Daoy (cell line): ENCODE measurements at places on chromosomes 4 and X.

DNA sequence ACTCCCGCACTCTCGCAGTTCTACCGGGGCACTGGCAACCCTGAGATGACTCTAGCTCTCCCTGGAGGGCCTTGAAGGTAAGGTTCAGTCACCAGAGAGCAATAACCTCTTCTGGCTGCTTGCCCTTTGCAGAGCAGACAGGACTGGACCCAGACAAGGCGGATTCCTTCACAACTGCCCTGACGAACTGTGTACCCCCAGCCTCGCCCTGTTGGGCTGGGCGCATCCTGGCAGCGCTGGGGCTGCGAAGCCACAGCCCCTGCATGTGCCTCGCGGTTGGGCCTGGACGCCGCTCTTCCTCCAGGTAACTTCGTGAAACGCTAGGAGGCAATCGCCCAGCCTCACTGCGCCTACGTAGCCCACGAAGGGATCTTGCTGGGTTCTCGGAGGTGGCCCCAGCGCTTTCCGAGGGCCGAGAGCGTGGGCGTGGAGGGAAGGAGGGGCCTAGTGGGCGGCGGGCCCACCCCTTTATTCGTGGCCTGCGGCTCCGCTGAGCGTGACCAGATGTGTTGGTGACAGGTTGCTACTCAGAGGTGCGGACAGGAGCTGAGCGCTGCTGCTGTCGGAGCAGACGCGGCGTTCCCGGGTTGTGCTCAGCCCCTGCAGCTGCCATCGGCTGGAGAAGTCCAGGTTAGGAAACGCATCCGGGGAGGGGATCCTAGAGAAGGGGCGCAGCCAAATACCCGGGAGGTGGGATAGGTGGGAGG, 1.9 kb upstream of the MAMLD1 start:
- peak; percentile 7 for DNase-seq

GRCh38 chrX:129777218-129778030, 2.3 kb upstream of the SASH3 start:
- no peak for DNase-seq

GRCh38 chrX:20670611-20671010, 403.9 kb upstream of the RPS6KA3 start:
- no peak for DNase-seq

DNA sequence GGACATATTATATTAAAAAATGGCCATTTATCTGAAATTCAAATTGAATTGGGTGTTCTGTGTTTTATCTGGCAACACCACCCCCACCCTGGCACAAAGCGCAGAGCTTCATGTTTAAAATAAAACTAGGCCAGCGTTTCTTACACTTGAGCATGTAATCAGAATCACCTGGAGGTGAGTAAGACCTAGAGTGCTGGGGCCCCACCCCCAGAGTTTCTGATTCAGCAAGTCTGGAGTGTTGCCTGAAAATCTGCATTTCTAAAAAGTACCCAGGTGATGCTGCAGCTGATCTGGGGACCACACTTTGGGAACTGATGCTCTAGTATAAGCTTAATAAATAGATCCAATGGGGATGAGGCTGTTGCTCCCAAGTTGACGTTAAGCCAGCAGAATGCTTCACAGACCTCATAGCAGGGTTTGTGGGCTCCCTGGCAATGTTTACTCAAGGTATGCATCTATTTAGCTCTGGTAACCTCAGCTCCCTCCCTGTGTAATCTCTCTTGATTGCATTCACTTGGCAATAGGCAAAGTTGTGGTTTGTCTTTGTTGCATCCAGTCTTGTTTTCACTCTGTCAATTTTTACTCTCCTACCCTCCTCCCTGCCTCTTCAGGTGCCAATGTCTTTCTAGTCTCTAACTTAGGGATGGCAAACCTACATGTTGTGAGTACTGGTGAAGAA, 99.8 kb upstream of the TEX13D start:
- DNase-seq = no peak

- no peak for DNase-seq
Observed at GRCh38 chr4:121200795-121201472, 36.8 kb upstream of the TNIP3 start.

DNA sequence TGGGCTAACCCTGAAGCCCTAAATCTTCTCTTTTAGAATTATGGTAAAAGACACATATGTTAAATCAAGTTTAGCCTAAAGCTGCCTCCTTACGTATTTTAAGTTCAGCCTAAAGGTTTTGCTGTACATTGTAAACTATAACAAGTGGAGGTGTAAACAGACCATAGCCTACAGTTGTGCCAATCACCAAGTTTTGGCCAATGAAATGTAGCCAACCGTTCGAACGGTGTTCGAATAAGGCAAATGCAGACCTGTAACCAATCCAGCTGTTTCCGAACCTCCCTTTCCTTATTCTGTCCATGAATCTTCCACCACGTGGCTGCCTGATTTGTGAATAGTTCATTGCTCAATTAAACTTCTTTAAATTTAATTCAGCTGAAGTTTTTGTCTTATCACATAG, 52.1 kb upstream of the TBC1D9 start:
- no peak for DNase-seq

DNA sequence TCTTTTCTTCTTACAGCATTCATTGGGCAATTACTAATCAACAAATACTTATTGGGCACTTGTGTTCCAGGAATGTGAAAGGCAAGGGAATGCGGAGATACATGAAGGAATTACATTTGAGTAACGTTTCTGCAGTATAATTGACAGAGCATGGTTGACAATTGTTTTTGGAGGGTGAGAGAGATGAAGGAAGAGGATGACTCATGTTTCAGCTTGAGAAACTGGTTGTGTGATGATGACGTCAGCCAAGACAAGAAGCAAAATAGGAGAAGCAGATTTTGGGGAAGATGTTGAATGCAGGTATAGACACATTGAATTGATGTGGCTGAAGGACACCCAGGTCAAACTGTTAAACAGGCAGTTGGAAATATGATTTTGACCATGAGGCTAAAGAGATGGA, 8.0 kb upstream of the CPEB2 start:
- DNase-seq = peak; percentile 8

DNA sequence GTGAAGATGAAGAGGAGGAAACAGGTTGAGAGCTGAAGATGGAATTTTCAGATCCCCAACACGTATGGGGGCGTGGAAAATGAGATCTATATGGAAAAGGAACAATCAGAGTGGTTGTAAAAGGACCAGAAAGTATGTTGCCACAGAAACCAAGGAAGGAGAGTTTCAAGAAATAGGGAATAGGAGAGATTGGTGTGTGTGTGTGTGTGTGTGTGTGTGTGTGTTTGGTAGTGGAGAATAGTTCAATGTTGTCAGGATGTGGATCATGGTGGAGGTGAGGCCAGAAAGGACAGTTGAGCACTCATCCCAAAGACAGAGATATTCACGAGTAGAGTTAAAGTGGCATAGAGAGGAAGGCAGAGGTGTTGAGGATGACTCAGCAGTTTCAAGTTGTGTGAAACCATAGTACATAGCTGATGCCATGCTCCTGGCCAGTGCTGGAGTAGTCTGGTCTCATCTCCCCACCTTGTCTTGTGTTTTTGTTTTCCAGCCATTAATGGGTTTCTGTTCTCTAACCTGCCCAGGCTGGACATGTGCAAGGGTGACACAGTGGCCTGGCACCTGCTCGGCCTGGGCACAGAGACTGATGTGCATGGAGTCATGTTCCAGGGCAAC, 36.1 kb downstream of the HEPH start:
- no peak for DNase-seq

- no peak for DNase-seq
Observed at GRCh38 chr4:86853209-86853608, 4.0 kb upstream of the SLC10A6 start.

- no peak for DNase-seq
Observed at GRCh38 chr4:7713757-7714156, 225.9 kb downstream of the AFAP1 start.

DNA sequence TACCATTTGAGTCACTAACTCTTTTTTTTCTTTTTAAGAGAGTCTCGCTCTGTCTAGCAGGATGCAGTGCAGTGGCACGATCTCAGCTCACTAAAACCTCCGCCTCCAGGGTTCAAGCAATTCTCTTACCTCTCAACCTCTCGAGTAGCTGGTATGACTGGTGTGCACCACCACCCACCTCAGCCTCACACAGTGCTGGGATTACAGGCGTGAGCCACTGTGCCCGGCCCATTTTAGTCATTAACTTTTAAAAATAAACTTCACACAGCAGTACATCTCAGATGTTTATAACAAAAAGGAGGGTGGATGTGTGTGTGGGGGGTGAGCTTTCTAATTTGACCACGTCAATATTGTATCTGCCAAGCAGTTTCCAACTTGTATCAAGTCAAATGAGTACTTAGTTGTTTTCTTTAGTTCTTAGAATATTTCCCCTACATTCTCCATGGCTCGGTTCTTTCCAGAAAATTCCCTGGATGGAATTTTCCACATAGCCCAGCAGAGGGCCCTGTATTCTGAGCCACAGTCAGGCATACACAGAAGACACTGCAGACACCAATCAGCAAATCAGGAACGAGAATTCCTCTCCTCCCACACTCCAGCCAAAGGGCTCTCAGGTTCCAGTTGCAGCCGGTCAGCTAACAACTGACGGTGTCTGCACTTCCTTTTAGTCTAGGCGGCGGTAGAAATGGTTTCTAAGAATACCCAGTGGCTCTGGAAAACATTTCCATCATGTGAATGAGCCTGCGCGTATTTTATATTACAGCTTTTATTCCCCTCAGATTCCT, 20.1 kb upstream of the ARAF start:
- peak; percentile 84 for DNase-seq

DNA sequence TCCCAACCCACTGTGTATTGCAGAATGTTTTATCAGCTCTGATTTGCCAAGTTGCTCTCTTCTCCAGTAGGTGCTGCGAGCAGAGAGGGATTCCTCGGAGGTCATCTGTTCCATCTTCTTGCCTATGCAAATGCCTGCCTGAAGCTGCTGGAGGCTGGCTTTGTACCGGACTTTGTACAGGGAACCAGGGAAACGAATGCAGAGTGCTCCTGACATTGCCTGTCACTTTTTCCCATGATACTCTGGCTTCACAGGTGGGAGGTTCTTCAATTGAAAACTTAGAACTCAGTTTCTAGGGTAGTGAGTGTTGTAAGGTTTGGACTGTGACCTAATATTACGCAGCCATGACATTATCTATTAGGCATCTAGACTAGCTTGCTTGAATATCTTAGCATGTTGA, 24.9 kb downstream of the AR start:
- DNase-seq = no peak

DNA sequence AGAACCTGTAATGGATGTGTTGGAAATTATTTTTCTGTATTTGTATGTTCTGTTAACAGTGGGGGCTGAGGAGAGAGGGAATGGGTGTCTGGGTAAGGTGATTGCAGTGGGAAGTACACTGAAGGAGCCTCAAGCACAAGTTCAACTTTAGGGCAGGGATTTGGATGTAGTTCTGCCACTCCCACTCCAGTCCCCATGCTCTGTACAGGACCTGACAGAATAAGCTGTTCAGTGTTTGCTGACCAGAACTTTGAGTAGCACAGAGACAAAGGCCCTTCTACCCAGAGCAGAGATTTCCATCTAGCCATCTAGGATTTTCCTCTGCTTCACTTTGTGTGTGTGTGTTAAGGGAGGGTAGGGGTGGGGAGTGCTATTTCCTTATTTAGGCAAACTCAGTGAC, 49.2 kb downstream of the VSIG4 start:
- no peak for DNase-seq

GRCh38 chrX:76184276-76184675, 11.4 kb downstream of the PBDC1 start:
- no peak for DNase-seq

DNA sequence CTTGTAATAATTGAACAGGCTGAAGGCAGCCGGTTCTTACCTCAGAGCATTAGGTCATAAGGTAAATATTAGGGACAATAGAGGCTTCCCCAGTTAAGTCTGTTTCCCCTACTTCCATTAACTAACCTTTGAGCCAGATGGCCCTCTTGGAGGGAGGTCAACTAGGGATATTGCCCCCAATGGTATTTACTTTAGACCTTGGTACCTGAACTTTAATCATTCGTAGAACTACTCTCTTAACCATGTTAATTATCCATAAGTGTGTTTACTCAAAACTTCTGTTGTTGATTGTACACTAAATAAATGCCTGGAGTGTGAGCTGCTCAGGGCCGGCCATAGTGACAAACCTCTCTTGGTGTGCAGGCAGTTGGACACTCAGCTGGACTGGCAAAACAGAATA, 1843.5 kb upstream of the AGA start:
- DNase-seq = no peak

- DNase-seq = no peak
Observed at GRCh38 chr4:48428926-48429325, 54.2 kb upstream of the SLC10A4 start.

DNA sequence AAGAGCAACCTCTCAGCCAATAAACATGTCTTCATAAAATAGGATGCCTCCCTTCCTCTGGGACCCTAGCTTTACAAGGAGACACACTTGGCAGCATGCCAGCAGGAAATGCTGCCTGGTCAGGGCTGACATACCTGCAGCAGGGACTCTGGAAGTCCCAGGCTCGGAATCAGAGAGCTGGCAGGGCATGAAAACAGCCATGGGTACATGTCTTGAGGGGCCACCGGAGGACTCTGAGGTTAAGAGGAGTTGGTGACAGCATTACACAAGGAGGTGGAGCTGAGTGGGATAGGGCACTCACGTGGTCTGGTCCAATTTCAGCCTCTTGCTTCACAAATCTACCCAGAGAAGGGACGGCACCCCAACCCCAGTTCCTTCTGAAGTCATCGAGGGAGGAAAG, 15.7 kb downstream of the MSX1 start:
- DNase-seq = peak; percentile 43

GRCh38 chrX:13647709-13648212, 5.2 kb upstream of the TCEANC start:
- DNase-seq = peak; percentile 59

GRCh38 chr4:19178835-19179234, 1072.9 kb upstream of the SLIT2 start:
- DNase-seq = no peak

GRCh38 chr4:177667687-177668086, 225.4 kb upstream of the AGA start:
- peak; percentile 11 for DNase-seq

GRCh38 chr4:186104114-186104889, at the start of gene FAM149A:
TSS of gene FAM149A (plus strand) at chr4:186104704.
- DNase-seq = peak; percentile 26

- DNase-seq = peak; percentile 51
Observed at GRCh38 chr4:81052119-81053068, 21.9 kb downstream of the BMP3 start.

- DNase-seq = no peak
Observed at GRCh38 chrX:55167124-55167803, 52.9 kb upstream of the PAGE5 start.

DNA sequence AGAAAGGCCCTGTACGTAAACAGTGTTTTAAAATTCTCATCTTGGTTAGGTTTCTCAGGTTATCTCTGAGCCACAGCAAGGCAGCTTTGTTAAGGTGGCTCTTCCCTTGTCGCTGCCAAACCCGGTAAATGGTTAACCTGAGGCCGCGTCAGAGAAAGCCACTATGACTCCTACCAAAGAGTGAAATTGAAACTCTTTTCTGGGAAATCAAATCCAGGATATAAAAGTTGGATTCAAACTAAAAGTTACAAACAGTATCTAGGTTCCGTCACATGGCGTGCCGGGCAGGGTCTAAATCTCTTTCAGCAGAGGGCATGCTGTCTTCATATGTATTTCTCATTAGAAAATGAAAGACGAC, 433 bp downstream of the MMAA start:
- peak; percentile 36 for DNase-seq

DNA sequence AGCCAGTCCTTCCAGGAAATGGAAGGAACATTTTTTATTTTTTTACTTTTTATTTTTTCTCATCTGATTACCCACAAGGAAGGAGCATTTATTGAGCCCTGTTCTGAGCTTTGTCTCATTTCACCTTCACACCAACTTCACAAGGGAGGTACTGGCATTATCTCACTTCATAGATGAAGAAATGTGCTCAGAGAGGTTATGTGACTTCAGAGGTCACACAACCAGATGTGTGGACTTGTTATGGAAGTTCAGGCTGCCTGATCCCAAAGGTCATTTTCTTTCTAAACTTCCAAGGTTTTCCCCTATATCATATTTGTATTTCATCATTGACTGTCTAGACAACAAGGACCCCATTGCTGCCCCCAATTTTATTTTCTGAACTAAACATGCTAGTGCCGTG, 160.3 kb downstream of the DCLK2 start:
- DNase-seq = no peak
